Activated CD4-positive, alpha-beta T cell treated with anti-CD3 and anti-CD28 coated beads for 36 hours (primary cell): ENCODE measurements at places on chromosomes 1 and 21. TPM values are rescaled to one million over a fixed set of nuclear protein-coding genes. Genes with fewer than 3 reads are reported as not detected.

YTHDF2 gene
- total RNA-seq = 98.7 TPM

KIF17 gene
- not detected for total RNA-seq

NHLH2 gene
- total RNA-seq = not detected

SLC9C2 gene
- not detected for total RNA-seq

RNF223 gene
- total RNA-seq = not detected

RGS2 gene
- 5.1 TPM for total RNA-seq

OR2L2 gene
- total RNA-seq = 0.11 TPM

TSSK3 gene
- 1.6 TPM for total RNA-seq

IVL gene
- 0.07 TPM for total RNA-seq

RGS13 gene
- total RNA-seq = not detected

MIXL1 gene
- total RNA-seq = not detected

DNAI4 gene
- total RNA-seq = 0.87 TPM

COL24A1 gene
- total RNA-seq = not detected

- no peaks in the 10 kb centered on the region for H3K4me1 ChIP-seq
- H3K27me3 ChIP-seq = no peaks in the 10 kb centered on the region
- H3K36me3 ChIP-seq = no peaks in the 10 kb centered on the region
- no peak overlapping the region for H3K27ac ChIP-seq
Measured at GRCh38 chr21:24832961-24833360, 774.3 kb downstream of the MRPL39 start.

DNA sequence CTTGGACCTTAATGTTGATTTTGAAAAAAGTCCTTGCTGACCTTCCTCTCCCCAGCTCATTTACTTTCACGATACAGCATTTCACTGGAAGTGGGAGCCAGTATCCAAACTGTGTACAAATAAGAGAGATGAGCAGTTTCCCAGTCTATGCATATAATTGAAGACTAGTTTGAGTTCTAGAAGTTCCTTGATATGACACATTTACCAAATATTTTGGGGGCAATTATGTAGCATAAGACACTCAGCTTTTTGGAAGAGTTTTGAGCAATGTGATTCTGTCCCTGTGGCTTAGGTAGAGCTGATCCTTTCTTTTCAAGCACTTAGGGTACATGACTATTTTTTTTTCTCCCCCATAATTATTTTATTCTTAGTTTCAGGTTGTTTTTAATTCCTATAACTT, 26.4 kb downstream of the GIPC2 start:
- H3K27ac ChIP-seq = no peak overlapping the region
- no peaks in the 10 kb centered on the region for H3K36me3 ChIP-seq
- H3K4me3 ChIP-seq = no peak overlapping the region
- DNase-seq = no peak
- peaks cover 9% of the 10 kb centered on the region for H3K27me3 ChIP-seq

DNA sequence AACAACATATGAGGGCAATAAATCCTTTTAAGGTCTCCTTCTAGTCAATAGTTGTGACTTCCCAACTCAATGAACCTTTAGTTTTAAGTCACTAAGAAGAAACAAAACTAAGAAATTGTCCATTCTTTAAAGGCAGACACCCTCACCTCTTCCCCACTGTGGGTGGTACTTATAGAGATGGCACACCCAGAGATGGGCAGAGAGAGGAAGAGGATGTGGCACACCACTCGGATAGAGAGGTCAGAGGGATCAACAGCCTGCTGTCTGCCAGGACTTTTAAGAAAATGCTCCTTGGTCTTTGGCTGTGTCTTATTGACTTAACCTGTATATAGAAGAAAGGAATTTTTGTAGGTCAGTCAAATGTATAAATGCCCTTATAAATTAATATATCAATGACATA, 45.1 kb downstream of the FASLG start:
- H3K27ac ChIP-seq = no peak overlapping the region
- H3K36me3 ChIP-seq = no peaks in the 10 kb centered on the region
- H3K4me3 ChIP-seq = no peak overlapping the region
- H3K4me1 ChIP-seq = peaks cover 25% of the 10 kb centered on the region
- peaks cover 9% of the 10 kb centered on the region for H3K27me3 ChIP-seq

DNA sequence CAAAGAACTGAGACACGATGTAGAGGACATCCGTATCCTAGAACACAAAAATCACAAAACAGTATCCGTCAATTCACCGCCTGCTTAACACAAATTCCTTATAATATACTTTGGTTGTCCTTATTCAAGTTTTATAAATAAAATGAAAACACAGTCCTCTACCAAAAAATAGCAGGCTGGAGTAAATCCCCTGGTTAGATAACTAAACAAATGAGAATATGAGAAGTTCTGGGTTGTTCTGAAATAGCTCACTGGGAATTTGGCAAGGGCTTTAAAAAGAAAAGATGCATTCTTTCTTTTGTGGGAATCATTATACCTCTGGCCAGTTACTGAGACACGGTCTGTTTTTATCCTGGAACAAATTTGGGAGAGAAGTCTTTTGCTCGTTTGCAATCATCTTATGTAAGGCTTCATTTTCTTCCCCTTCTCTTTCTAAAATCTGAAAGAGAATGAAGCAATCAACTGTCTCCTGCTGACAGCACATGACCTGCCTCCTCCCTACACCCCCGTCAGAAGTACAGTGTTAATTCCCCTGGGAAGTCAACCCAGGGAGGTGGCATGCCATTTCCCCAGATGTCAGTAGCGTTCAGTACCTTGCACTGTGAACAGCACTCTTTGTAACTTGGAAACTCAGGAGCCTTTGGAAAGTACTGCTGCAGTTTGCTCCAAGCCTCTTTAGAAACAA, 37.1 kb upstream of the RAP1GAP start:
- H3K36me3 ChIP-seq = peaks cover 47% of the 10 kb centered on the region
- no peak overlapping the region for H3K27ac ChIP-seq
- peaks cover 7% of the 10 kb centered on the region for H3K4me1 ChIP-seq
- H3K27me3 ChIP-seq = no peaks in the 10 kb centered on the region
- H3K4me3 ChIP-seq = no peak overlapping the region

DNA sequence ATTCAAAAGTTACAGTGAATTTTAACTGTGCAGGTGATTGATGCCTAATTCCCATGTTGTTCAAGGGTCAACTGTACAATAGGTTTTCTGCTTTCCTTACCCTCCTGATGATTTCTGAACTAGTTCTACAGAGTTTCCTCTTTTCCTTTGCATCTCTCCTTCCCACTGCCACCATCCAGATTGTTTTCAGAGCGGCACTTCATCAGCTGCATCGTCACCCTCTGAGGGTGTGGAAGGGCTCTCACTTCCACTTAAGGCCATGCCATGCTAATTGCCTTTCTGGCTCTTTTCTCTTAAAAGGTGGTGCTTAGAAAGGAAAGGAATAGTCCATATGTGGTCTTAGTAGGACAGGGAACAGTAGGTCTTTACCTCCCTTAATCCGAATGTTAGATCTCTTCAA, 39.1 kb downstream of the DISC1 start:
- H3K36me3 ChIP-seq = peaks cover 17% of the 10 kb centered on the region
- DNase-seq = no peak

- no peak for DNase-seq
- no peak overlapping the region for H3K4me3 ChIP-seq
- no peak overlapping the region for H3K27ac ChIP-seq
- H3K27me3 ChIP-seq = no peaks in the 10 kb centered on the region
Measured at GRCh38 chr1:20928146-20928545, 141.0 kb upstream of the HP1BP3 start.

- DNase-seq = no peak
- no peak overlapping the region for H3K27ac ChIP-seq
- H3K4me1 ChIP-seq = peaks cover 18% of the 10 kb centered on the region
- no peak overlapping the region for H3K4me3 ChIP-seq
- H3K36me3 ChIP-seq = no peaks in the 10 kb centered on the region
Measured at GRCh38 chr1:31991182-31991581, 22.5 kb upstream of the KHDRBS1 start.

DNA sequence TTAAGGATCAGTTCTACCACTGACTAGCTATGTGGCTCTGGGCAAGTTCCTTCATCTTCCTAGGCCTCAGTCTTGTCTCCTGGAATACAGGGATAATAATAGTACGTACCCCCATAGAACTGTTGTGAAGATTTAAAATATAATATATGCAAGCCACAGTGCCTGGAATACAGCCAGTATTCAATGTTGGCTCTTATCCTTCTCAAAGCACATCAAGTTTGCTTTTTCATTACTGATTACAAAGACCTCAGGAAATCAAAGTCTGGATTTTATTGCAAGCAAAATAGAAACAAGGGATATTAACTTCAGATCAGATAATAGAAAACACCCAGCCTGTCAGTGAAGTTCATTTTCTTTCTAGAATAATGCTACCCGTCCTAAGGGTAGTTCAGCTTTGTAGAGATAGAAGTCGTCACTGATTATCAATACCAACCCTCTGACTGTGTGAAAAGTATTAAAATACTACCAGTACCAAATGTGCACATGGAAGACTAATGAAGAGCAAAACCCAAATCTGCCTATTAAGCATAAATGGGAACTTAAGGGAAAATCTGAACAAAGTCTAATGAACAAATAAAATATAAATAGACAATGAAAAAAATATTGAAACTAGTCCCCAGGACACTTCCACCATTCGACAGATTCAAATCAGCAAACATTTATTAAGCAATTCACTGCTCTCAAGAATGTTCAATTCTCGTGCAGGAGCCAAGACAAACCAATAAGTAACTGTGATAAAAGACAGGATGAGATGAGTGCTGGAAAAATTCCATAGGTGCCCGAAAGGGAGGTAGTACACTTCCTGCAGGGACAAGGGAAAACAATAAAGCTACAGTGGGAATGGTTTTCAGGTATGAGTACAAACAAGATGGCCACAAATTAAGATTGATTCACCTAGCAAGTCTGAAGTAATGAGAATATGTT, 206.2 kb downstream of the SMYD3 start:
- no peaks in the 10 kb centered on the region for H3K27me3 ChIP-seq
- H3K27ac ChIP-seq = no peak overlapping the region
- peaks cover 2% of the 10 kb centered on the region for H3K4me1 ChIP-seq
- H3K36me3 ChIP-seq = peaks cover 9% of the 10 kb centered on the region
- no peak overlapping the region for H3K4me3 ChIP-seq
- DNase-seq = no peak

DNA sequence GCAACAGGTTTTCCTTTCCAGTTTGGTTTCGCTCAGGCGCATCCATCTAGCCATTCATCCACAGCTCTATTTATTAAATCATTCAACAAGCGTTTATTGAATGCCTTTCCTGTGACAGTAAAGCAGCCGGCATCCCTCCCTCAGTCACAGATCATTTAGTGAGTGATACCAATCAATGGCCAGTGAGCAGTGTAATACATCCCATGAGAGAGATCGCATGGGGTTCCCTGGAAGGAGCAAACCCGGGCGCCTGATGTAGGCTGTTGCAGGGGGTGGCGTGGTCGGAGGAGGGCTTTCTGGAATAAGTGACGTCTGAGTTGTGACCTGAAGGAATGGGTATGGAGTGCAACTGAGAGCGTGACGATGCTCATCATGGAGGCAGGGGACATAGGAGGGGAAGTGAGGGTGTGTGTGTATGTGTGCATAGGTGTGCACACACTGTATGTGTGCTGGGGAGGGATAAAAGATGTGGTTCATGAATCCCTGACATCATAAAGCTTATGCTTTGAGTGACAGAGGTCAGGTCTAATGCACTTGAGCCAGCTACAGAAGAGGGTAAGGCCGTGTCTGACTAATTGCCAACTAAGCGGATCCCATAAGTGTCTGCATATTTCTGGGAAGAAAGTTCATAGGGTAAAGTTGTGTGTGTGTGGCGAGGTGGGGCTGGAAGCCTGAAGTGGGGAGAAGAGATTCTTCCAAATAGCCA, 6.6 kb downstream of the FCMR start:
- H3K4me1 ChIP-seq = peaks cover 89% of the 10 kb centered on the region
- peaks cover 42% of the 10 kb centered on the region for H3K36me3 ChIP-seq
- H3K4me3 ChIP-seq = peak overlapping the region; percentile 54

- H3K27me3 ChIP-seq = no peaks in the 10 kb centered on the region
- no peak for DNase-seq
- H3K4me3 ChIP-seq = no peak overlapping the region
- H3K27ac ChIP-seq = peak overlapping the region; percentile 59
- peaks cover 33% of the 10 kb centered on the region for H3K36me3 ChIP-seq
- H3K4me1 ChIP-seq = peaks cover 82% of the 10 kb centered on the region
Measured at GRCh38 chr1:55200667-55201066, 14.5 kb downstream of the USP24 start.

- H3K27me3 ChIP-seq = no peaks in the 10 kb centered on the region
- H3K4me3 ChIP-seq = no peak overlapping the region
- no peaks in the 10 kb centered on the region for H3K4me1 ChIP-seq
- H3K27ac ChIP-seq = no peak overlapping the region
Measured at GRCh38 chr1:104468282-104468681, 718.6 kb downstream of the AMY1C start.

DNA sequence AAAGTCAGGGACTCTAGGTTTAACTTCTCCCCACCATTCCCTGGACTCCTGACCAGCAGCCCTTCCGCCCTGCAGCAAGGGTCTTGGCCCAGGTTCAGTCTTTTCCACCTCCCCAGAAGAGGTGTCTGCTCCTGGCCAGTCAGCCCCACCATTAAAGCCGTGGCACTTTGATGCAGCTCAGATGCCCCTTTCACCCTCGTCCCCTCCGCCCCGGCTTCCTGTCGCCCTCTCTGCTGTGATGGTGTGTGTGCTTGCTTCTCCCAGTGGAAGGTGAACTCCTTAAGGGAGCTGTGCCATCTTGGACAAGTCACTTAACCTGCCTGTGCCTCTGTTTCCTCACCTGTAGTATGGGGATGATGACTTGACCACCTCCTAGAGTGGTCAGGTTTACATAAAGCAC, 17.8 kb upstream of the TTC4 start:
- H3K27ac ChIP-seq = no peak overlapping the region
- peaks cover 6% of the 10 kb centered on the region for H3K4me1 ChIP-seq

DNA sequence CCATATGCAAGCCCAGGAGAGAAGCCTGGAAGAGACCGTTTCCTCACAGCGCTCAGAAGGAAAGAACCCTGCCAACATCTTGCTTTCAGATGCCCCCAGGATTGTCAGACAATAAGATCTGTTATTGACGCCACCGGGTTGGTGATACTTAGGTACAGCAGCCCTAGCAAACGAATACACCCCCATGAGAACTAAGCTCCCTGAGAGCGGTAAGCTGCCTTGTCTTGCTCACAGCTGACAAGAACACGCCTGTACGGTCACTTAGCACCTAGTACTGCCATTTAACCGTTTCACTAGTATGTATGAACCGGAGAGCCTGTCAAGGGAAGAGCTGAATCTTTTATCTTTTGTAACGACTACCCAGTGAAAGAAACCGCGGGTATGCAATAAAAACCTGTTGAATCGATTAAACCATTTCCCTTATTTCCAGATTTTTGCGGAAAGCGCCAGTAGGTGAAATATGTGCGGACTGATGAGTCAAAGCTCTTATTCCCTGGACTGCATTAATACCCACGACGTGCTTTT, 619 bp upstream of the ZBTB8B start:
- H3K36me3 ChIP-seq = no peaks in the 10 kb centered on the region
- no peak overlapping the region for H3K27ac ChIP-seq
- DNase-seq = peak; percentile 10

DNA sequence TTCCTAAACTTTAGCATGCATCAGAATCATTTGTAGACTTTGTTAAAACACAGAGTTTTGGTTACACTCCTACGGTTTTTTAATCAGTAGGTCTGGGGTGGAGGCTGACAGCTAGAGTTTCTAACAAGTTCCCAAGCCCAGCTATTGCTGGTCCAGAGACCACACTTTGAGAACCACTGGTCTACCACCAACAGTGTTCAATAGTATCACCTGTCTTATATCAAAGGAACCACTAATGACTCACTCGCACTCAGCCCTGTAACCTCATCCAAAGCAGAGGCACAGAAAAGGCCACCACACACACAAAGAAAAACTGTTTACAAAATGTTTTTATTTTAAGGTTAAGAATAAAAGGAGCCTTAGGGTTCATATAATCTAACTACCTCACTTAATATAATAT, 68.7 kb downstream of the HIVEP3 start:
- no peak overlapping the region for H3K4me3 ChIP-seq
- no peak overlapping the region for H3K27ac ChIP-seq
- DNase-seq = peak; percentile 38
- no peaks in the 10 kb centered on the region for H3K36me3 ChIP-seq
- H3K27me3 ChIP-seq = no peaks in the 10 kb centered on the region
- peaks cover 23% of the 10 kb centered on the region for H3K4me1 ChIP-seq
